ENCODE measurements at places on chromosomes 7 and 10. TPM values are rescaled to one million over a fixed set of nuclear protein-coding genes. Genes with fewer than 3 reads are reported as not detected.

The GNB2 gene
- total RNA-seq, result 87.1 TPM

GRCh38 chr7:155857141-155857540, 44.9 kb upstream of the SHH start:
- no peak for DNase-seq

GRCh38 chr10:99976886-99977665, 32.7 kb downstream of the DNMBP start:
- DNase-seq, result peak; percentile 79

- DNase-seq, result peak; percentile 67
These were observed 254.9 kb downstream of the KIAA1217 start for GRCh38 chr10:24463611-24464426.

- DNase-seq, result no peak
These were observed 40.2 kb downstream of the PDSS1 start for GRCh38 chr10:26737730-26738129.

DNA sequence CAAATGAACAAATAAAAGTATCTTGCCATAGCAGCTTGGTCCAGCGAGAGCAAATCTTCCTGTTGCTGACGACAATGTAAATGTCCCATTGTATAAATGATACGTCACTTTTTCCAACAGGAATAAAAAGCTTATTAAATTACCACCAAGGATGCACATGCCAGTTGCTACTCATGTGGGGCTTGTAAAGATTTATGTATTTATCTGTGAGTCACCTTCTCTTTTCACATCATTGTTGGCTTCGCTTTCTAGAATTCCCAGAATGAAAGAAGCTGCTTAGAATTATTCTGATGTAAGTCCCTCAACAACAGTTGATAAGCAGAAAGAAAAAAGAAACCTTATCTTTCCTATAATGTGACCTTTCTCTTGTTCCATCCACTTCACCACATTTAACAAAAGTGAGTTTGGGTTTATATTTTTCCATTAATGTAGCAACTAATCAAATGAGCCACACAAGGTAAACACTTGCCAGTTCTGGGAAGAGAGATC, 22.4 kb downstream of the DNAJC12 start:
- DNase-seq, result no peak

GRCh38 chr10:19706904-19707303, 109.3 kb upstream of the PLXDC2 start:
- DNase-seq, result no peak

GRCh38 chr7:116702046-116702785, 30.2 kb downstream of the MET start:
- no peak for DNase-seq

DNA sequence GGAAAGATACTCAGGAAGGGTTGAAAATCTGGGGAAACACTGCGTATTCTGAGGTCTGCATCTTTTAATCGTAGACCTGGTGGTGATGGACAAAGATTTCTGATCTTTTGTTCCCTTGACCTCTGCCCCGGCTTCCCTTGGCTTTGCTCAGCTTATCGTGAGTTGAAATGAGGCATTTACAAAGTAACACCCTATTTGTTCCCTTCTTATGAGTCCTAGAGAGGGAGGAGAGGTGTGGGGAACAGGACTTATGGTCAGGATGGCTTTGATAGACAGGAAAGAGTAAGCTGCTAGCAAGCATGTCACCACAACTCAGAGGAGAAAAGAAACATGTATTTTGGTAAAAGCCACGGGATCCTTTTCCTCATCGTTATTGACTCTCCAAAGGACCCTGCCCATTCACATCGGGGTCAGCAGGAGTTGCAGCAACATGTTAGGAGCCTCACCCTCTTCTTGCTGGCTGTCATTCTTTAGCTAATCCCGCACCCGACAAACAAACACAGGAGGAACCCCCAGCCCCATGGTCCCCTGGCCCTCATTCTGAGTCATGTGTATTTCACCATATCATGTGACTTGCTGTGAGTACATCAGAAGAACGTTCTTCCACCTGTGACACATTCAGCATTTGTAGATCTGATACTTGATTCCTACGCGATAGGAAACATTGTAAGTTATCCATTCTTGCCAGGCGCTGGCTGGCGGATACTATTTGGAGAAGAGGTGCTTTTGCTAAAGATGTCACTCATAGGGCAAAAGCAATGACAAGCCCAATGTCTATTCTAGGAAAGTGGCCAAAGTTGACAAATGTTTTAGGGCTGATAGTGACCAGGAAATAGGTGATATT, 170.1 kb downstream of the RTKN2 start:
- DNase-seq, result no peak

DNA sequence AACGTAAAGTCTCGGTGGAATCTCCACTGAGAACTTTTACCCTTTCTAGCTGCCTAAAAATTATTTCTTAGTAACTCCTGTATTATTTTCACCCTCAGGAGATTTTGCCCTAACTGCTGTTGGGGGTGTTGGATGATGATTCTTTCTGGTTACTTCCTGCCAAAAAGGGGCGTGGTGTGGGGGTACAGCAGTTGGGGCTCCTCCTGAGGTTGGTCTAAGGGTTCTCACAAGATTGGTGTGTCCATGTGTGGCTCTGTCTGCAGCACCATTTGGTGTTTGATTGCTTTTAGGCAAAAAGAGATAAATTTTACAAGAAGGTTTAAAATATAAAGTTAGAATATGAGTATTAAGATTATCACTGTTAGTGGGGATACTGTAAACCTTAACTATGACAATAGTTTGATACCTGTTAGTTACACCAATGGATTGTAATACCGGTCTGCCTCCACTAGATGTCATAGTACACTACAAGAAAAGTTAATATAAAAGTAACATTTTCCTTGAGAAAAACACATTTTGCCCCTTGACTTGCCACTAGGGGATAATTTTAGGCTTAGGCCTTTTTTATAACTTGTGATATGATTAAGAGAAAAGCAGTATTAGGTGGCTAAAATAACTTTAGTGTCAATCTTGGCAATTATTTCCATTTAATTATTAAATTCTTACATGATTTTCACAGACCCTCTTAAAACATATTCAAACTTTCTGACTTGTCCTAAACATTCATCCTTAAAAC, 928.7 kb downstream of the IPMK start:
- DNase-seq, result peak; percentile 44

- no peak for DNase-seq
These were observed 6.1 kb upstream of the TMEM184A start for GRCh38 chr7:1562116-1562515.

GRCh38 chr10:102102421-102102820, 17.7 kb downstream of the LDB1 start:
- DNase-seq, result no peak

Measured in tongue (tissue), 3 donors.